ENCODE measurements at places on chromosomes 7 and 10.

- DNase-seq = no peak
Observed at GRCh38 chr7:106867641-106868351, 2.7 kb downstream of the PIK3CG start.

- no peak for DNase-seq
Observed at GRCh38 chr10:48505394-48506112, 99.3 kb downstream of the ARHGAP22 start.

GRCh38 chr7:101020444-101020843 lies 563 bp downstream of the MUC17 start:
- no peak for DNase-seq

DNA sequence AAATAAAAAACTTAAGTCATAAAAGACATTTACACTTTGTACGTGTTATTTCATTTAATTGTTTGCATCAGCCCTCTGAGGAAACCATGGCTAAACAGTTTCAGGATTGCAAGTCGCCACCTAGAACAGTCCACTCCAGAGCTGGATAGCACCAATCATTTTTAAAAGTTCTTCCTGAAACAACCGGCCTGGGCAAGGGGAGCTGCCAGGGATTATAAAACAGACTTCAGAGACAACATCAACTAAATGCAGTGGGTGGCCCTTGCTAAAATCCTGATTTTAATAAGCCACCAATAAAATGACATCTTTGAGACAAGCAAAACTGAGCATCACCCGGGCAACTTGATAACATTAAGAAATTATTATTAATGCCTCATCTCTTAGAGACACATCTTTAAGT lies 13.5 kb downstream of the DLG5 start:
- no peak for DNase-seq

DNA sequence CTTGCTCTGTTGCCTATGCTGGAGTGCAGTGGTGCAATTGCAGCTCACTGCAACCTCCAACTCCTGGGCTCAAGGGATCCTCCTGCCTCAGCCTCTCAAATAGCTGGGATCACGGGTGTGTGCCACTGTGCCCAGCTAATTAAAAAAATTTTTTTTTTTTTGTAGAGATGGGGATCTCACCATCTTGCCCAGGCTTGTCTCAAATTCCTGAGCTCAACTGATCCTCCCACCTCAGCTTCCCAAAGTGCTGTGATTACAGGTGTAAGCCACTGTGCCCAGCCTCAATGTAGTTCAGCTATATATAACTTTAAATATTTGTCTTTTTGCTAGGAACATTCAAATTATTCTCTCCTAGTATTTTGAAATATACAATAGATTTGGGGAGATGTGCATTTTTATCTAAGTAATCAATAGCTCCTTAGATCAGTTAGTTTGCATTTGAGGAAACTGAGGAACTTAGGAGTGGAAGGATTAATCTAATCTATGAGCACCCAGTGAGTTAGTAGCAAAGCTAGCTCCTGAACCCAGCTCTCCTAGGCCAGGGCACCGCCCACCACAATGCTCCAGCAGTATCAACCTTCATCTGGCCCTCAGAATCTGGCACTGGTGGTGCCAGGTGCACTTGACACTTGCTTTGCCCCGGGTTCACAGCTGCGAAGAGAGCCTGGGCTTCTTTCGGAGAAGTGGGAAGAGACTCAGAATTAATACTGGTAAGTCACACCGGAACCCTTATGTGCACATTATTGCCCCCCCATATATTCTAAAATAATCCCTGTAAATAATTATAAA lies 5.9 kb upstream of the LRMDA start:
- no peak for DNase-seq

DNA sequence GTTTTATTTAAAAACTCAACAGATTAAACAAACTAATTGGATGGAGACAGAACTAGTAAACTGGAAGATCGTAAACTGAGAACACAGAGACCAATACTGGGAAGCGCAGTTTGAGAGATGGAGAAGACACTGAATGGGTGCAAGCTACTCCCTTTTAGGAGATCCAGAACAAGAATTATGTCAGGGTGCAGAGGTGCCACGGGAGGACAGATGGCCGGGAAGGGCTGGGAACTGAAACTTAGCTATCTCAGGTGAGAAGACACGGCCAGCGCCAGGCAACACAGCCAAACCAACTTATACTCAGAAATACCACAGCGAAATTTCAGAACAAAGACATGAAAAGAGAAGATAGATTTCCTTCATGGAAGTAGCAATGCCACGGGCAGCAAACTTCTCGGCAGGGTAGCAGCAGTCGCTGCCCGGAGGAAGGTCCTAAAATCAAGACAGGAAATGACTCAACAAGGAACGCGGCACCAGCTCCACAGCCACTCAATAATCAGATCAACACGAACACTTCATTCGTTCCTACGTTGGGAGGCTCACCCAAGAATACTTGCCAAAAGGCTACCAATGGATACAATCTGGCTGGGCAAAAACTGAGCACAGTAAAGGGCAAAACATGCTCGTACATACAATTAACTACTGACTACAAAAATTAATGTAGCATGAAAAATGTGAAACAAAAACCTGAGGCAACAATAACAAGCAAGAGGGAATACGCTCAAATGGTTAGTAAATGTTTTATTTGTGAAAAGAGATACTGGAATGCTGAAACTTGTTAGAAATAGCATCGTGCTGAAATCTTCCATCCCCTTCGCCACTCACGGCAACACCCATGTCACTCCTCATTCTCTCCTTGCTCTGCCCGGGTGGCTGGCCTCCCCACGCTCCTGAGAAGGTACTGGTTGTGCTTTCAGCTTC lies 2.2 kb upstream of the LRRC27 start:
- no peak for DNase-seq

- DNase-seq = no peak
Observed at GRCh38 chr10:37263304-37263703, 137.9 kb downstream of the ANKRD30A start.

- DNase-seq = no peak
Observed at GRCh38 chr7:74380720-74381119, 73.0 kb upstream of the GTF2IRD1 start.

DNA sequence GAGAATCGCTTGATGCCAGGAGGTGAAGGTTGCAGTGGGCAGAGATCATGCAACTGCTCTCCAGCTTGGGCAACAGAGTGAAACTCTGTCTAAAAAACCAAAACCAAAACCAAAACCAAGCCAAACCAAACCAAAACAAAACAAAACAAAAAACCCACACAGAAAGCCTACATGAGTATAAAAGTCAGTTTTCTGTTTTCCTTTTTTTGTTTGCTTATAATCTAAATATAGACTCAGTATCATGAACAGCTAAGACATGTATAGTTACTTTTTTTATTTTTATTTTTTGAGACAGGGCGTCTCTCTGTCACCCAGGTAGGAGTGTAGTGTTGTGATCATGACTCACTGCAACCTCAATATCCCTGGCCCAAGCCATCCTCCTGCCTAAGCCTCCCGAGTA lies 16.8 kb upstream of the MTPN start:
- no peak for DNase-seq

DNA sequence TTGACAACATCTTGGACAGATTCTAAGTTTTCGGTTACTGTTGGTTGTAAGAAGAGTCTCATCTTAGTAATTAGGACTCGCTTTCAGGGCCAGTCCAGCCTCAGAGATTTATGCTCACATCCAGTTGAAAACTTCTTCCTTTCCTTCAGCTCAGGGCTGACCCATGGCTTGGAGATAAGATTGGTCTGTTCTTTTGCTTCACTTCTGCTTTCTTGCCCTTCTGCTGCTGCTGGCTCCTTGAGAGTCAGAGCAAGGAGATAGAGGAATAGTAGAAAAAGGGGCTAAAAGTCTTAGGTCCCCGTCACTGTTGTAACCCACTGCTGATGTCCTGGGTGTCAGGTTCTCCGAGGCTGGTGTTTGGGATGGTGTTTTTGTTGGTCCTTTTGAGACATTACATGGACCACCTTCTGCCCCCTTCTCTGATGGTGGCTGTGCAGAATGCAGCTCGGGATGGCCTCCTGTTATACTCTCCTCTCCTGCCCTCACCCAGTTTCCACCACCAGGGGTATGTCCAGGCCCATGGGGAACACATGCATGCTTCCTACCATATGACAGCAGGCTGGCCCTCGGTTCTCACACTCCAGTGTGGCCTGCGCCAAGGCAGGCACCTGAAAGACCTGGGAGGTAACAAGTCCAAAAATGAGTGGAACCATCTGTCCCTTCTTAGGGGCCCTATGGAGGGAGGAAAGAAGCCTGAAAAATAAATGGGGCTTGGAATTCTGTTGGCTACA lies 67.8 kb upstream of the PCBD1 start:
- no peak for DNase-seq

DNA sequence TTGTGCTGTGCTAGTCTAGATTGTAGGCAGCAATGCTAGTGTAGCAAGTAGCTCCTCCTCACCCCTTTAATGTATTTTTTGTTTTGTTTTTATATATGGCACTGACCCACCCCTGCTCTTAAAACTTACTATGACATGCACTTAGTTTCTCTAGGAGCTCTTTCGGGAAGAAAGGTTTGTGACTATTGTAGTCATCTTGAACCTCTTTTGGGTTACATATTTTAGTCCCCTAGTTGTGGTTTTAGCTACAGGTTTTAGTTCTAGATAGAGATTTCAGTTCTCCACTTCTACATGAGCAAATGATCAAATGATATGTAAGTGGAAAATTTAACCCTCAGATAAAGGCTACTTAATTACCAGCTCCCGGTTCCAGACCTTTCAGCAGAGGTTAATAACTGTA lies 14.9 kb downstream of the MINPP1 start:
- no peak for DNase-seq

GRCh38 chr7:96665689-96666088 lies 44.0 kb downstream of the SEM1 start:
- no peak for DNase-seq

- no peak for DNase-seq
Observed at GRCh38 chr7:43465581-43466554, 117.0 kb upstream of the STK17A start.

GRCh38 chr10:16439295-16439694 lies 2.5 kb downstream of the PTER start:
- DNase-seq = no peak

- no peak for DNase-seq
Observed at GRCh38 chr10:121484401-121484800, 113.8 kb downstream of the FGFR2 start.

- no peak for DNase-seq
Observed at GRCh38 chr10:24873281-24873683, 79.1 kb downstream of the PRTFDC1 start.

- DNase-seq = no peak
Observed at GRCh38 chr10:3008518-3009195, 58.7 kb upstream of the PFKP start.

- DNase-seq = no peak
Observed at GRCh38 chr10:103748020-103748419, 107.4 kb downstream of the SH3PXD2A start.

- DNase-seq = no peak
Observed at GRCh38 chr7:51234139-51234538, 82.5 kb downstream of the COBL start.

Data from cortex of kidney (tissue), 1 donor.